ENCODE measurements at places on chromosomes 7 and 10.
A peak's percentile ranks its signal among the peaks of the same experiment; 100 is the strongest.

DNA sequence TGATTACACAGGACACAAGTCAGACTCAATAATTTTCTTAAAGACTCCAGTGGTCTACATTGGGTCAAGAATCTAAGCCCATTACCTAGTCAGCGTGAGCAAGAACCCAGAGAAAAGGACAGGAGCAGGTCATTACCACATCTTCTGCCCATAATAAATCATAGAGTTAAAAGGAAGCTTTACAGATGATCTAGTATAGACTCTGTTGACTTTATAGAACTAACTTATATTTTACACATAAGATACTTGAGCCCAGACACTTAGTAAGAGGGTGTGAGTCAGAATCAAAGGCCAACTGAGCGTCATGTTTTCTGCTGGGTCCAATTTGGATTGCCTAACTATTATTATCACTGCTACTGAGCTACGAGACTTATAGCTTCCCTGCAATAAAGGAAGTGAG, 206.1 kb upstream of the NPSR1 start:
- no peak for DNase-seq

- DNase-seq: no peak
Observed at GRCh38 chr7:152984421-152984820, 224.9 kb downstream of the ACTR3B start.

GRCh38 chr10:13559124-13559700, 27.6 kb upstream of the PRPF18 start:
- DNase-seq: no peak

GRCh38 chr10:125008689-125009638, 67.0 kb downstream of the ZRANB1 start:
- DNase-seq: no peak

GRCh38 chr10:76329891-76330575, 898.6 kb downstream of the LRMDA start:
- DNase-seq: peak; percentile 32

GRCh38 chr7:21884496-21884895, 61.2 kb downstream of the CDCA7L start:
- no peak for DNase-seq

DNA sequence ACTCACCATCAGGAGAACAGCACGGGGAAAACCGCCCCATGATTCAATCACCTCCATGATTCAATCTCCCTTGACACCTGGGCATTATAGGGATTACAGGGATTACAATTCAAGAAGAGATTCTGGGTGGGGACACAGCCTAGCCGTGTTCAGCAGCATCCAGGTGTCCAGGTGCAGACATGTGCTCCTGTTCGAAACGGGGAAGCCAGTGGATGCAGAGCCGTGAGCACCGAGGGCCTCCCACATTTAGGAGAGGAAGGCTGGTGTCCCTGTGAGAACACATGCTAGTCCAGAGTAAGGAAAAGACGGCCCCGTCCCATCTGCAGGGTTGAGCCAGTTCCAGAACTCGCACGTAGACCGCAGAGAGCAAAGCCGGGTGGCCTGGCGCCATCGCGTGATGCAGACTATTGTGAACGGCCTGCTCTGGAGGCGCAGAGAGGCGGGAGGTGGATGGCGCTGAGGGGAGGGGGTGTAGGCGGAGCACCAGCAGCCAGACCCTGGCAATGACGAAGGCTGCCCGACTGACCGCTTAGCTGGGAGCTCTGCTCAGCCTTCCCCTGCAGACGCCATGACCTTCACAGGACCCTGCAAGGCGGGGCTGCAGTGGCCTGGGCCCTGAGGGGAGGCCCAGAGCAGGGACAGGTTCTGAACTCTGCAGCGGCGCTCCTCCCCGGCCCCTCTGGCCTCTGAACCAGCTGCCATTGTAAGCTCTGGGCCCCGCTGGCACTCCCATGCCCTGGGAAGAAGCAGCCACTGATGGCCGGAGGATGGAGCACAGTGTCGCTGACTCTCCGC, 141.6 kb upstream of the TCERG1L start:
- no peak for DNase-seq

GRCh38 chr7:106083717-106084116, 28.4 kb downstream of the SYPL1 start:
- no peak for DNase-seq

GRCh38 chr10:58838561-58839208, 326.0 kb downstream of the BICC1 start:
- DNase-seq: no peak

GRCh38 chr7:67438913-67439505, 442.4 kb downstream of the TYW1 start:
- no peak for DNase-seq

- no peak for DNase-seq
Observed at GRCh38 chr7:155814316-155815276, 2.3 kb upstream of the SHH start.

- DNase-seq: peak; percentile 91
Observed at GRCh38 chr7:105013816-105014692, at the start of gene KMT2E. Gene KMT2E (plus strand): TSS chr7:105014205. CDS start chr7:105040953, 26,748 bp downstream.

DNA sequence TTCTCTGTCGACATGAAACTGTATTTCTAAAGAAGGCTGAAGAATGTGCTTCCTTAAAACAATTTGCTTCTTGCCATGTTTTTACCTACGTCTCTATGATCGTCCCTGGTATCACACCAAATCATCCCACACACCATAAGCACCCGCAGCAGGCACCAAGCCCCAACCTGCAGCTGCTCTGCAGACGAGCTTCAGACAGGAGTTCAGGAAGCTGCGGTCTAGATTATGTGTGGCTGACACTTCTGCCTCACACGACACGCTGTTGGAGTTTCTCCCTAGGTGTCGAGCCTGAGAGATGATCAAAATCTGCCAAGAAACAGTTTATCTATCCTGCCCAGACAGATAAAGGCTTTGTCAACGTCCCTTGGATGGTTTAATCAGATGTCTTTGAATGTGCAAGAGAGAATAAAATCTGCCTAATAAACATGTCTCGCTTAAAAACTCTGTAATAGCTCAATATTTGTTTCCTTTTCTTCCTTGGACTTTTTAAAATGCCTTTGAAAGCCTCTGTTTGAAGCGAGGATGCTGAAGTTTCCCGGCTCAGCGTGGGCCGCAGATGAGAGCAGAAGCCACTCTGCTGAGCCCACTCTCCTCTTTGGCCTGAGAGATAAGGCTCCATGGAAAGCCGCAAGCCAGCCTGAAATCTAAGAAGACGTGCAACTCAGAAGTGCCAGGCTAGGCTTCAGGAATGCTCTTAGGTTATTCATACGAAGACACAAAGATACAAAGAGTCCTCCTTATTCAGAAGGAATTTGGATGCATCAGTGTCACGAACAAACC, 158.3 kb upstream of the PFKP start:
- no peak for DNase-seq

DNA sequence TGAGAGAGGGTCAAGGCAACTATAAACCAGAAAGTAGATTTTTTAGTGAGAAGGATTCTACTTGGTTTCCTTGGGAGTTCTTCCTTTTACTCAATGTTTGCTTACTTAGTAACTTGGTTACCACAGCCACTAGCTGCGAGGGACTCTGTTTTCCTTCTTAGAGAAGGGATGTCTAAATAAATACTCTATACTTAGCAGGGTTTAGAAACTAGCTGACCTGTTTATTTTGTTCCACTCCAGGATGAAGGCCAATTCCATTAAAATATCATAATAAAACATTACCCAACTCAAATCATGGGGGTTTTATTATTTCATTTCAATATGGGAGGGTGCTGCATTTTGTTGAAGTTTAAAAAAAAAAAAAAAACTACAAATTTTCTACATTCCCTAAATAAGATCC, 87.3 kb downstream of the PPP1R3A start:
- no peak for DNase-seq

GRCh38 chr7:15750727-15751126, 64.2 kb upstream of the MEOX2 start:
- DNase-seq: no peak

DNA sequence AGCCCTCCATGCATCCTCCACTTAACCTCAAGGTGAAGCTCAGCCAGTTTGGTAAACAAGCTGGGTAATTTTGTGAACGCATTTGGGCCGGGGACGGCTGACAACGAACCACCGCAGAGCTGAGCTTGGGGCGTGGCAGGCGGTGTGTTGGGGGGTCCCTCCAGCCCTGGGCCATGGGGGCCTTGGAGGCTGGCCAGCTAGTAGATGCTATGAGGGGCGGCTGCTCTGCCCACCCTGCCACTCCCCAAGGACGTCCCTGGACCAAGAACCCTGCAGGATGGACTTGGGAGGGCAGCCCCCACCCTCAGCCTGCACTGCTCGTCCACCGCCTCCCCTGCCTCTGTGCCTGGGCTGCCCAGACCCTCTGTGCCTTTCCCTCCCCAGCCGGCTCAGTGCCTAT, 12.0 kb upstream of the SCART1 start:
- DNase-seq: no peak

DNA sequence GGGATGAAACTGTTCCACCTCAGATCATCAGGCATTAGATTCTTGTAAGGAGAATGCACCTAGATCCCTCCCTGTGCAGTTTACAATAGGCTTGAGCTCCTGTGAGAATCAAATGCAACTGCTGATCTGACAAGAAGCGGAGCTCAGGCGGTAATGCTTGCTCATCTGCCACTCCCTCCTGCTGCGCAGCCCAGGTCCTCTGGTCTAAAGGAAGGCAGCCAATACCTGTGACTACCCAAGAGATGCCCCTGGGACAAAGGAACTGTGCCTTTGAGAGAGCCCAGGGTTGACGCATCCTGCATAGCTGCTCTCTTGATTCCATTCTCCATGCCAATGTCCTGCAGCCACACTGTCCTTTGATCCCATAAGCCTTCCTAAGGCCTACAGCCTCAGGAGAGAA, 73.1 kb downstream of the ADCYAP1R1 start:
- no peak for DNase-seq

DNA sequence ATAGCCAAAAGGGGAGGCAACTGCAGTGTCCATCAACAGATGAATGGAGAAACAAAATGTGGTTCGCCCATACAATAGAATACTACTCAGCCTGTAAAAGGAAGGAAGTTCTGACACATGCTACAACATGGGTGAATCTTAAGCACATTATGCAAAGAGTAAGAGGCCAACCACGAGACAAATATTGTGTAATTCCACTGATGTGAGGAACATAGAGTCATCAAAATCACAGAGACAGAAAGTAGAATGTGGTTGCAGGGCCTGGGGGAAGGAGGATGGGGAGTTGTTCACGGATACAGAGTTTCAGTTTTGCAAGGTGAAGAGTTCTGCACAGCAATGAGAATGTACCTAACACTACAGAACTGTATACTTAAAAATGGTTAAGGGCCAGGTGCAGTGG, 13.7 kb upstream of the C10orf71 start:
- DNase-seq: no peak

DNA sequence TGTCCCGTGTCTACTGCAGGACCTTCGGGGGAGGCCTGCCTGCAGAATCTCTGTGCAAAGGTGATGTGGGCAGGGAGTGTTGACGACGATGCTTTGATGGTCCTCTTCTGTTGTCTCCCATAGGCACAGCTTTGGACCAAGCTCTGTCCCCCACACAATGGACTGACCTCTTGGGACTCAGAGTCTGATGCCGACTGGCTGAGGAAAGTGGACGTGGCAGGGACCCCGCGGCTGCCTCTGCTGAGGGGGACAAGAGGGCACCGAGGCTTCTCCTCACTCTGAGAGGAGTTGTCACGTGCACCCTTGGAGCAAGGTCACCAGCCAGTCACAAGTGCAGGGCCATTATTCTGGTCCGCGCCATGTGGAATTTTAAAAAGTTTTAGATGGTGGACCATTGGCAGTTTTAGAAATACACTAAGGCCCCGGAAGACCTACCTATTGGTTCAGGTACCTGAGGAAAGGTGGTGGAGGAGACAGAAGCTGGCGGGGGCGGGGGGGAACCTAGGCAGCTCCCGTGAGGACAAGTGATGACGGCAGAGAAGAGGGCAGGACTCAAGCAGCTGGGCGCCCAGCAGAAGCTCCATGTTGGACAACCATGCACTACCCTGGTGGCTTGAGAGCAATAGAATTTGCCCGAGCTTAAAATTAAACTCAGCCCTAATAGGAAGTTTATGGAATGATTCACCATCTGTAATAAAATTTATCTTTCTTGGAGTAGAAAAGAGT, 331.4 kb downstream of the PTPRN2 start:
- no peak for DNase-seq

DNA sequence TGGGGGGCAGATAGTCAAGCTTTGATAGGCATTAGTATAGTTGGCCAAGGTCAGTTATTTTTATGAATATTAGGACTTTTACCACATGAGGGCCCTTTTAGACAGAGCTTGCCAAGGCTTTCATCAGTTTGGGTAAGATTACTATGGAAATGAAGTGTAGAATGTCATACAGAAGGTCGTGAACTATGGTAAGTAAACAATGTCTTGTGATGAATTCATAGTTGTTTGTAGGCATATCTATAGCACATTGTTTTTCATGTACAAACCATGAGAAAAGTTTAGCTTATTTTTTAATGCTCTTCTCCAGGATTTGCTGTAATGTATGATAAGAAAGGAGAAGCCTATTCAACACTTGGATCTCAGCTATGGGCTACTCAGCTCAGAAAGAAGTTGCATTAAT, 4.3 kb downstream of the OR2A2 start:
- DNase-seq: no peak

GRCh38 chr10:128568990-128569945, 443.0 kb upstream of the MKI67 start:
- no peak for DNase-seq

- DNase-seq: no peak
Observed at GRCh38 chr7:145732521-145732920, 384.1 kb upstream of the CNTNAP2 start.

DNA sequence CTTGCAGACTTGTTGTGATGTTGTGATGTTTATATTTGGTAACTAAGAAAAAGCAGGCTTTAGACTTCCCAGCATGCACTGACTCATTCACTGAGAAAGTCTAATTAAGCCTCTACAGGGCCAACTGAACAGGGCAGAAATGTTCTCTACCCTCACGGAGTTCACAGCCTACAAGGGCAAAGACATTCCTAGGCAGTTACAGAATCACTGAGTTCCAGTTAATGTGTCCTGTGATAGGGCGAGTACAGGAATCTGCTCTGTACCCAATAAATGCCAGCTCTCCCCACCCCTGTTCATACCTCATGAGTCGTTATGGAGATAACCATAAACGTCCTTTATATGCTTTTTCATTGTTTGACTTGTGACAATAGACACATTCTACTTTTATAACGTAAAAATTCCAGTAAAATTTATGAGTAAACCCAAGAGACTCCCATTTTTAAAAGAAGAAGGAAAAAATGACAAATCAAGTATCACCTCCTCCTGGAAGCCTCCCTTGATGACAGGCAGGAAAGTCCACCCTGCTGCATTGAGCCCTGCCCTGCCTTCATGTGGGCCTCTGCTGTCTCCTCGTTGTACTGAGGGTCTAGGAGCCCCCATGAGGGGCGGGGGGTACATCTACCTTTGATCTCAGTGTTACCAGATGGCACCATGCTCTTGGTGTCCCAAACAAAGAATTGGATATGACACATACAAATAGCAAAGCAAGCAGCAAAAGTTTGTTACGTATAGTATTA, 14.3 kb downstream of the MUC12 start:
- peak; percentile 83 for DNase-seq
